Endothelial cell (in vitro differentiated cells): ENCODE measurements at places on chromosomes 6 and 20. TPM values are rescaled to one million over a fixed set of nuclear protein-coding genes. Genes with fewer than 3 reads are reported as not detected.

DNA sequence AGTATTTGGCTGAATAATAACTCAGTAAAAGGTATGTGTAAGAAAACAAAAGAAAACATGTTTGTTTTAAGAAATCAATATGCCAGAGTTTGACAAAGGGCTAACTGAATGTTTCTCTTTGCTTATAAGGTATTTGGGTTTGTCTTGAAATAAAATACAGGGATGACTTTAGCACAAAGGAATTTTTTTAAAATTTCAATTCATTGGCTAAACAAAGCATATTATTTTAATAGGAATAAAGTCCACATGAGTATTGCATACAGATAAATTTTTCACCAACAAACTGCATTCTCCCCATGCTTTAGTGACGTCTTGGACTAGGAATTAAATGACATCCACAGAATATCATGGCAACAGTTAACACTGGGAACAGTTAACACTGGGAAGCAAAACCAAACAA, 480.0 kb upstream of the JAG1 start:
- no peak for DNase-seq

GRCh38 chr6:20876561-20876960, 342.3 kb downstream of the CDKAL1 start:
- no peak for DNase-seq

- DNase-seq = no peak
These were observed 2.7 kb upstream of the PHF10 start for GRCh38 chr6:169726963-169727362.

GRCh38 chr6:106648651-106649308, 19.4 kb downstream of the QRSL1 start:
- DNase-seq = no peak

DNA sequence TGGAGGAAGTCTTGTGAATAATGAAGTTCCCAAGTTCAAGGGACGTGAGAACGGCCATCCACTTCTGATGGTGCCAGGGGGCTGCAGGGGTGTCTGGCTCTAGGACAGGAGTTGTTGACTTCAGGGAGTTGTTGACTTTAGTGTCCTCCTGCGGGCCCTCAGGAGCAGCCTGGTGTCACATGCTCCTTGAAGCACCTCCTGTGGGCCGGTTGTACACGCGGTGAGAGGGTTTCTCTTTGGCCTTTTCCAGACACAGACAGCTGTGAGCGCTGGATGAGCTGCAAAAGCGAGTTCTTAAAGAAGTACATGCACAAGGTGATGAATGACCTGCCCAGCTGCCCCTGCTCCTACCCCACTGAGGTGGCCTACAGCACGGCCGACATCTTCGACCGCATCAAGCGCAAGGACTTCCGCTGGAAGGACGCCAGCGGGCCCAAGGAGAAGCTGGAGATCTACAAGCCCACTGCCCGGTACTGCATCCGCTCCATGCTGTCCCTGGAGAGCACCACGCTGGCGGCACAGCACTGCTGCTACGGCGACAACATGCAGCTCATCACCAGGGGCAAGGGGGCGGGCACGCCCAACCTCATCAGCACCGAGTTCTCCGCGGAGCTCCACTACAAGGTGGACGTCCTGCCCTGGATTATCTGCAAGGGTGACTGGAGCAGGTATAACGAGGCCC, 77.8 kb downstream of the ISM1 start:
- no peak for DNase-seq

DNA sequence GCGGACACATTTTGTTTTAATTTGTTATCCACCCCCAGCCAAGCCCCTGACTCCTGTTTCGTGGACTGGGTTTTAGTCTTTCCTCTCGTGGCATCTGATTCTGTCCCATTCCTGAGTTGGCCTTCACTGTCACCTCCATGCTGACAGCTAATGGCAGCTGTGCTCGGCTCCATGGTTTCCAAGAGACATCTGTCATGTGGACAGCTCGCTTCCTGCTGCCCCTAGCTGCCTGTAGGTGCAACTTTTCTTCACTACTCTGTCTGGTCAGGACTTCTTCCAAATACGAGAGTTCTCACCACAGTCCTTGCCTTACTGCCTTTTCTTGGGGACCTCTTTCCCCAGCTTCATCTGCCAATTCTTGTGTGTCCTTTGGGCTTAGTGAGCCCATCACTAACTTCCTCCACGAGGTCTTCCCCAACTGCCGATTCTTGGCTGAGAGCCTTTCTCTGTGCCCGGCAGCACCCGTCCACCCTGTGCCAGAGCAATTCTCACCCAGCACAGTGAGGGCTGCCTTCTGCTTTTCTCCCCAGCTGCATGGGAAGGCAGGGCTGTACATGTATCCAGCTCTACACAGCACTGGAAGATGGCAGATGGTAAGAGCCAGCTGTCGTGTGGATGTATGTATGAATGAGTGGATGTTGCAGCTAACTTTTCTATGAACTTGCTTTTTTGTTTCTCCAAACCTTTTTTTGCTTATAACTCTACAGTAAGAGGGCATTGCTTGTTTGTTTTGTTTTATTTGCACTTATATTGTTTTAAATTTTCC, 140.4 kb downstream of the F13A1 start:
- no peak for DNase-seq

DNA sequence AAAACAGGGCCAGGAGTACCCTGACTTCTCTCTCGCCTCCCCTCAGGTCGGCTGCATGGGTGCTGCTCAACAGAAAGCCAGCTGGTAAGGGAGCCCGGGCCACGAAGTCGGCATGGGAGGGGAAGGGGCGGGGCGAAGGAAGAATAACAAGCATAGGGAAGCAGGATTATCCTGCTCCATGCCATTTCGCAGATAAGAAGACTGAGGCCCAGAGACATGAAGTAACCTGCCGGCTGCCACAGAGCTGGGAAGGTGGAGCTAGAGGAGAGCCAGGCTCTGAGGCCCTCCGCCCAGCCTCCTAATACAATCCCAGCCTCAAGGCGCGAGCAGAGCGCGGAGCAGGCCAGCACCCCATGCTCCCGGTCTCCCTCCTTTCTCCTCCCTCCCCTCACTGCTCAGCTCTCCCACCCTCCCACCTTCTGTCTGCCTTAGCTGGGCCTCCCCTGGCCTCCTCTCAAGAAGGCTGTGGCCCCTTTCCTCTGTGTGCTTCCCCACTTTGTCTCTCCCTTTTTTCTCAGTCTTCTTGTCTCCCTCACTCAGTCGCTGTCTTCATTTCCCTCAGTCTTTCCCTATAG, 13.2 kb upstream of the HMGA1 start:
- no peak for DNase-seq

DNA sequence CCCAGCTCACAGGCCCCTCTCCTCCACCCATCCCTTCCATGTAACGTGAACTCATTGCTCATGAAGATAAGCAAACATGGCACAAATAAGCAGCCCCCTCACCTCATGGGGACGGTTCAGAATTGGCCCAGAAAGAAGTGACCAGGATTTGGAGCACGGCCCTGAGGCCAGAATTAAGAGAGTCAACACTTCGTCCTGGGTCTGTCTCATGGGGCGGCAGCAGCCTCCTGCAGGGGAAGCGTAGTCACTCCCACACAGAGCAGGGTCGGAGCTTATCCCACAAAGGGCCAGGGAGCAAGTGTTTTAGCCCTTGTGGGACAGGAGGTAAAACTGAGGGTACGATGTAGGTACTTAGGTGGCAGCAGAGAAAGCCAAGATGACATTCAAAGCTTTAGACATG, 28.6 kb upstream of the DACT2 start:
- no peak for DNase-seq

GRCh38 chr6:93779086-93779841, 359.9 kb upstream of the EPHA7 start:
- DNase-seq = peak; percentile 10

GRCh38 chr6:73209117-73209516, 16.2 kb downstream of the KHDC1L start:
- no peak for DNase-seq

- DNase-seq = no peak
These were observed 165.6 kb upstream of the RIMS1 start for GRCh38 chr6:71720705-71721104.

- DNase-seq = no peak
These were observed 37.1 kb downstream of the OTOR start for GRCh38 chr20:16785226-16785625.

DNA sequence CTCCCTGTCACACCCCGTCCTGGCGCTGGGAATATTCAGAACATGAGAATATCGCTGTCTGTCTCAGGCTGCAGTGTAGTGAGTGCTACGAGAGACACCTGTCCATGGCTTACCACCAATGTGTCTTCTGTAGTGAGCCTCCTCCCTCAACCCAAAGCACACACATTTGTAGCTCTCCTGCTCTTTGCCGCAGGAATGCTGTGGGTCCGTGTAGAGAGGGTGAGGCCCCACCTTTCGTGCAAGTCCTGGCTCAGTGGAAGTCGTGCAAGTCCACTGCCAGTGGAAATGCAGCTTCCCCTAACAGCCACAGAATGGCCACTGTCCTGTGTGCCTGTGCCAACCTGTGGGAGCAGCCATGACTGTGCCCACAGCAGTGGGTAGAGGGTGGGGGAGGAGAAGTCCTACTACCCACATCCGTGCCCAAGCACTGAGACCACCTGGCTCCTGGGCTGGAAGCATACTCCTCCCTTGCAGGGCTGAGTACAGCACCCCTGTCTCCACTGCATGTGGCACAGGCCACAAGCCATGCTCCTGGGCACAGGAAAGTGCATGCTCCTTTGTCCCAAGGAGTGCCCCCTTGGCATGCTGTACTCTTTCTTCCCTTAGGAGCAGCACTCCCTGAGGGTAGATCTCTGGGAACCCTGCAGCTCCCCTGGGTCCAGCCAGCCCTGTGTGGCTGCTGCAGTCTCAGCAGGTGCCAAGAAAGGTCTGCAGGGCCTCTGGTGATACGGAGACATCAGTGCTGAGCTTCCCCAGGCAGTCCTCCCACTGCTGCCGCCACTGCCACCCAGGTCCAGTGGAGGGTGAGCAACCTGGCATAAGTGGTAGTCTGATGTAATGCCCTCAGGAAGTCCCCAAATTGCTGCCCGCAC, 28.0 kb downstream of the IGF2R start:
- DNase-seq = no peak

DNA sequence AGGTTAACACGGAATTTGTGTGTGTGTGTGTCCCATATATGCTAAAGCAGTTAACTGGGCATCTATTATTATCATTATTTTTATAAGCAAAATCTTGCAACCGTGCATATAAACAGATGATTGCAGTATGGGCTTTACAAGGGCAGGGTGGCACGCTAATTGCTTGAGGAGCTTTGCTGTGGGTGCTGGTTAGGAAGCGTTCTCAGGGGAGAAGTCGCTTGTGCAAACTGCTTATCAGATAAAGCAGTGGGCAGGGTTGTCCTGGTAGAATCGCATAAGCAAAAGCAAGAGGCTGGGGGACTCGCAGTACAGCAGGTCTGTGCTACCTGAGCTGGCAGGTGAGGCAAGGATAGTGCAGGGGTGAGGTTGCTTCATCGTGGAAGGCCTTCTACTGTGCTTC, 9.7 kb upstream of the CCN6 start:
- no peak for DNase-seq

GRCh38 chr6:162581988-162582780, 145.4 kb downstream of the PRKN start:
- no peak for DNase-seq

PRL gene
- not detected for total RNA-seq

HLA-DOA gene
- total RNA-seq = 7.3 TPM

PMEPA1 gene
- total RNA-seq = 61.3 TPM

GCM1 gene
- total RNA-seq = not detected

GLP1R gene
- 42.5 TPM for total RNA-seq

HLA-B gene
- 301 TPM for total RNA-seq
